ENCODE measurements at places on chromosomes 6 and 20.

DNA sequence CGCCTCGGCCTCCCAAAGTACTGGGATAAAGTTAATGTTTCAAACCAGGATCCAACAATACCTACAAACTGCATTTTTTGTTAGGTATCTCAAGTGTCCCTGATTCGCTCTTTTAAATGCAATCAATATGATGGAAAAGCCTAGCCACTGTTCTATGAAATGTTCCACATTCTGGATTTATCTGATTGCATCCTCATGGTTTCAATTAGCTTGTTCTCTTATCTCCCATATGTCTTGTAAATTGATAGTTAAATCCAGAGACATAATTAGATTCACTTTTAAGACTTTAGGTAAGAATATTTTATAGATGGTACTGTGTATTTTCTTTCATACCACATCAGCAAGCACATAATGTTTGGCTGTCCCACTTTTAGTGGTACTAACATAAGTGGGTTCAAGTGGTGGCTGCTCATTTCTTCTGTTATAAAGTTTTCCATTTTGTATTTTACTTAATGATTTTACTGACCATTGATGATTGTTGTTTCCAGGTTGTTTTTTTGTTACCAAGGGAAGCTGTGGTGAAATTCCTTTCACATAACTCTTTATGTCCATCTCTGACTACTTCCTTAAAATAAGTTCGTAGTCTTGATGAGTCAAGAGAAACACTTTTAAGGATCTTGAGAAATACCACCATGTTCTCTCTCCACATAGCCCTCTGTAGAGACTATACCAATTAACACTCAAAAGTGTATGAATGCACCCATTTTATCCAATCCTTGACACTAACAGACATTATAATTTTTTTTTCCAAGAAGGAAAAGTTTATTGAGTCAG, 40.5 kb downstream of the RNGTT start:
- DNase-seq, result no peak

DNA sequence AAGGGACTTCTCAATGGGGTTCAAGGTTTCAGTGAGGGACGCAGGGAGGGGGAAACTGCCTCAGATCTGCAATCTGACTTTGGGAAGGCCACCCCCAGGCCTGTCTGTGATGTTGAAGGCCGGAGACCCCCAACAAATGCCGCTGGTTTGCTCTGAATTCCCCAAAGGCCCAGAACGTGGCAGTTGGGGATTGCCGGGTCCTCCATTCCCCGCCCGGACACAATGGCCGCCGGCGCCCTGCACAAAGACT, 326 bp upstream of the BCL2L1 start:
- DNase-seq, result no peak

DNA sequence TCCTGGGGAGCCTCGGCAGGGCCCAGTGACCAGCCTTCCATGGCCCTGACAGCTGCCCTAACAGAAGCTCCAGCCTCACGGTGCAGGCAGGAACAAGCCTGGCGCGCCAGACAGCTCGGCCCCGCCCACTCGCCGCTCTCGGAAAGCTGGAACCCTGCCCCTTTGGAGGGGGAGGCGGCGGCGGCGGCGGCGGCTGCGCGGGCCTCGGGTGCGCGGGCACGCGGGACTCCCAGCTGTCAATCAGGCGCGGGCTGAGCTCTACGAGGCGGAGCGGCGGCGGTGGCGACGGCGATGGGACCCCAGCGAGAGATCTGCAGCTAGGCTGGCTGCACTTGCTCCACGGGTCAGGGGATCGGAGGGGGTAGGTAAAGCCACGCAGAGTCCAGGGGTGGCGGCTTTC, at the start of gene NRSN1:
TSS of gene NRSN1 (plus strand) at position 236 of the 400 bp plus-strand sequence. CDS start 8,113 bp downstream, outside the sequence.
- DNase-seq, result no peak

- no peak for DNase-seq
These were observed 181.2 kb downstream of the AIG1 start for GRCh38 chr6:143241911-143242310.

DNA sequence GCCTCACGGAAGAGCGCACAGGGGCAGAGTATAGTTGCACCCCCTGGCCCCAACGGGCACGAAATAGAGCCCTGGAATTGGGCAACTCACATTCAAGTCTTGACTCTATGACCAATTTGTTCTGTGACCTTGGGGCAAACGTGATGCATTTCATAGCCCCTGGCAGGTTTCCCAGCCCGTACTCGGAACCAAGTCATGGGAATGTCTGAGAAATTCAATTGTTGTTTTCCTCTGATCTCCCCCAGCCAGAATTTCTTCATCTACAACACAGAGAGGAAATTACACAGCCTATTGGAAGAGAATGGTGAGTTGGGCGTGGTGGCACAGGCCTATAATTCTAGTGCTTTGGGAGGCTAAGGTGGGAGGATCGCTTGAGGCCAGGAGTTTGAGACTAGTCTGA, 322.3 kb upstream of the SULF2 start:
- DNase-seq, result no peak

GRCh38 chr6:170295510-170296422, 4.9 kb upstream of the DLL1 start:
- no peak for DNase-seq

GRCh38 chr6:90484903-90485302, 102.0 kb downstream of the MAP3K7 start:
- DNase-seq, result no peak

DNA sequence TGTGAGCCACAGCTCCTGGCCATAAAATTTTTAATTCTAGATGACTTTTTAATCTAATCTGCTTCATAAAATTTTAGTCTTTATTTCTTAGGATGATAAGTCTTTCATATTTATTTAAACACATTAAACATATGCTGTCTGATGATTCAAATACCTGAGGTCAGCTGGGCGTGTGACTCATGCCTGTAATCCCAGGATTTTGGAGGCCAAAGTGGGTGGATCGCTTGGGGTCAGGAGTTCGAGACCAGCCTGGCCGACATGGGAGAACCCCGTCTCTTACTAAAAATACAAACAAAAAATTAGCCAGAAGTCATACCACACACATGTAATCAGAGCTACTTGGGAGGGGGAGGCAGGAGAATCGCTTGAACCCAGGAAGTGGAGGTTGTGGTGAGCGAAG, 53.1 kb downstream of the RBM24 start:
- DNase-seq, result no peak

DNA sequence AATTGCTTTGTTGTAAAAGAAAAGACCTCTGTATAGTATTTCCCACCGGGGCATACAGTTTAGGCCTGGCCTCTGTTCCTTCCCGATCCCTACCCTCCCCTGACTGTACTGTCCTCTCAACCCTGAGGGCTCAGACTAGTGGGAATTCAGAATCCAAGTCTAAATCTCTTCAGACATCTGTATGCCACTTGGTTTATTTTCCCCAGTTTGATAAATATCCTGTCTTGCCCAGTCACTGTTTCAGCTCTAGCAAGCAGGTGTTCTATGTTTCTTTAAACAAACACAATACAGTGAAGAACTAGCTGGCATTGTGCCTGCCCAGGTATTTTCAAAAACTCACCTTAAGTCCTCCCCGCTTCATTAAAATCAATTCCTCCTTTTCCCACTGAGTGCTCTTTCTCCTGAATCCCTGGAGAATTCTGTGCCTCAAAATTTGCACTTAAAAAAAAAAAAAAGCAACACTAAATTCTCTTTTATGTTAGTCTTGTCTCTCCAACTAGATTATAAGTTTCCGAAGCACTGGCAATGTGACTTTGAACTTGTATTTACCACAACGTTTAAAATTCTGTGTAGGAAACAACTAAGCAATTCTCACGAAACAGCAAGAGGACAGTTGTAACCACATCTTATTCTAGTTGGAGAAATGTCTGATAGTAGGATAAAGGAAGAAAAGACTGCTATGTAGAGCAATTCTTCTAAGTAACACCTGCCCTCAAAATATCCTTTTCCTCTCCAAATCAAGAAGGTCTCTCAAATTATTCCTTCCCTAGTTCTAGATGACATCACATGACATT, 112.0 kb upstream of the CARMIL1 start:
- peak; percentile 59 for DNase-seq

GRCh38 chr20:60191014-60191413, 232.8 kb downstream of the CDH26 start:
- DNase-seq, result no peak

- DNase-seq, result no peak
These were observed 80.7 kb downstream of the CARMIL1 start for GRCh38 chr6:25359891-25360290.

Measured in thymus (tissue), 14 donors.